PC-3 (cell line): ENCODE measurements at places on chromosomes 3 and 15.

DNA sequence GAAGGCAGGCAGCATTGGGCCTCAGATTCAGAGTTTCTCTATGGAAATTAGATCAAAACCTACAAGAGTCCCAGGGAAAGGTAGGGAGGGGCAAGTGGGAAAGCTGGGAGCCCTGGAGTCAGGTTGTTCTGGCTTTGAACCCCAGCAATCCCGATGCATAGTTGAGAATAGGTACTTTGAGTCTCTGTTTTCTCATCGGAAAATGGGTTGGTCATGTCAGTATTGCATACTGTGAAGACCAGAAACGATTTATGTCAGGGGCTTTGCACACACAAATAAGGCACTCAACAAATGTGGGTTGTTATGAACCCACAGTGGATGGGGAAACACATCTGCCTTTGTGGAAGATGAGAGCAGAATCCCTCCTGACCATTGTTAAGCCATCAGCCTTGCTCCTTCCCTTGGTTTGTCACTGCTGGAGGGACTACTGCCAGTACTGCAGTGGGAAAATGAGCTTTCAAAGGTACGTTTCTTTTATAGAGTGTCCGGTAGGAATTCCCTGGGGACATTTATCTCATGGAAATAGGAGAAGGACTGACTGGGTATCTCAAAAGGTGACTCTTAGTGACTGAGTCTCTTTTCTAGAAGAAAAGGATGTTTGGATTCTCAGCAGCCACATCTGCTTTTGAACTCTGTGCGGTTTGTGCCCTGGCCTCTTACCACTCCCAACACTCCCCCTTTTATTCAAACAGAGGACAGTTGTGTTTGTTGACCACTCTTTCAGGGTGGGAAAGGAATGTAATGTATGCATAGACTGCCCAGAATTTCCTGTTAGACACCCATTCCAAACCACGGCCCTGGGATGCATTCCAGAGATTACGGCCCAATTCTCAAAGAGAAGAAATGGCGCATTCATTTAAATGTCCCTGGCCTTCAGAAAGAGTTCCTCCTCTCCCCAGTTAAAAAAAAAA, 54.6 kb upstream of the VILL start:
- peak; percentile 94 for DNase-seq

GRCh38 chr3:28847736-28848135, 433.1 kb upstream of the RBMS3 start:
- DNase-seq = no peak

- peak; percentile 69 for DNase-seq
Observed at GRCh38 chr15:80780416-80781221, 1.4 kb downstream of the CEMIP start.

- no peak for DNase-seq
Observed at GRCh38 chr3:113455446-113455845, 14.2 kb upstream of the CFAP44 start.

- no peak for DNase-seq
Observed at GRCh38 chr15:57405133-57405532, 28.8 kb downstream of the CGNL1 start.

DNA sequence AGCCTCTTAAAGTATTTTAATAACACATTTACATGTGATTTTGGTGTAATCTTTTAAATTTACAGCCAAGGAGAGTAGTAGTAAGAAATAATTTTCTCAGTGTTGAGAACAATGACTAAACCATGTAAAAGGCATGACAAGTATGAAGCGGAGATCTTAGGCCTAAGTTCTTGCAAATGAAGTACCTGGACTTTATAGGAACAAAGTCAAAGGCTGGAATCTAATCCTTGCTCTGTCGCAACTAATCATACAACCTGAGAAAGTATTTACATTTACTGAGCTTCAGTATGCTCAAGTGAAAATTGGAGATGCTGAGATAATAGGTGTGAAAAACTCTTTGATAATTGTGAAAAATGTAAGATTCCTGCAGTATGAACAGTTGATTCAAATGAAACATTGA, 86.4 kb upstream of the VGLL3 start:
- no peak for DNase-seq
